ENCODE measurements at places on chromosomes 16 and 17. TPM values are rescaled to one million over a fixed set of nuclear protein-coding genes. Genes with fewer than 3 reads are reported as not detected.

The KRTAP2-3 gene
- total RNA-seq: 1.2 TPM

The TMEM170A gene
- 20.2 TPM for total RNA-seq

The PMP22 gene
- total RNA-seq: 165 TPM

The CSHL1 gene
- not detected for total RNA-seq

The NHLRC4 gene
- 0.99 TPM for total RNA-seq

The CMTM2 gene
- total RNA-seq: 0.52 TPM

The SLC26A11 gene
- total RNA-seq: 36.0 TPM

The STAC2 gene
- total RNA-seq: 0.55 TPM

The FAM83G gene
- 12.1 TPM for total RNA-seq

The HSD17B1 gene
- total RNA-seq: 1.2 TPM

The KRTAP17-1 gene
- total RNA-seq: not detected

The SYT17 gene
- total RNA-seq: 26.3 TPM

The TERB1 gene
- total RNA-seq: not detected

The UTS2R gene
- not detected for total RNA-seq

The SEPTIN1 gene
- total RNA-seq: 2.9 TPM

The SPHK1 gene
- total RNA-seq: 6.3 TPM

The GLIS2 gene
- total RNA-seq: 28.9 TPM

The KRTAP9-8 gene
- total RNA-seq: not detected

The NECAB2 gene
- total RNA-seq: 0.17 TPM

The SLC39A11 gene
- 43.4 TPM for total RNA-seq

The SLC47A1 gene
- total RNA-seq: 5.5 TPM

The FOXL1 gene
- total RNA-seq: 0.99 TPM

- H3K36me3 ChIP-seq: no peaks in the 10 kb centered on the region
- DNase-seq: no peak
- peak overlapping the region; percentile 33 for H3K4me3 ChIP-seq
- peak overlapping the region; percentile 90 for H3K27ac ChIP-seq
- H3K4me1 ChIP-seq: no peaks in the 10 kb centered on the region
Observed at GRCh38 chr17:31318851-31319661, 2.4 kb downstream of the EVI2A start.

- H3K36me3 ChIP-seq: no peaks in the 10 kb centered on the region
- no peak overlapping the region for H3K27ac ChIP-seq
- DNase-seq: no peak
- no peak overlapping the region for H3K4me3 ChIP-seq
- H3K27me3 ChIP-seq: no peaks in the 10 kb centered on the region
Observed at GRCh38 chr16:1465567-1465915, 9.3 kb downstream of the CLCN7 start.

GRCh38 chr17:79670537-79671084 lies 59.8 kb upstream of the RBFOX3 start:
- H3K27ac ChIP-seq: no peak overlapping the region
- H3K4me1 ChIP-seq: no peaks in the 10 kb centered on the region
- DNase-seq: no peak
- H3K27me3 ChIP-seq: no peaks in the 10 kb centered on the region
- H3K36me3 ChIP-seq: no peaks in the 10 kb centered on the region
- no peak overlapping the region for H3K4me3 ChIP-seq

GRCh38 chr16:17387256-17387655 lies 83.5 kb downstream of the XYLT1 start:
- no peaks in the 10 kb centered on the region for H3K27me3 ChIP-seq
- DNase-seq: no peak
- no peaks in the 10 kb centered on the region for H3K36me3 ChIP-seq
- H3K4me1 ChIP-seq: no peaks in the 10 kb centered on the region
- no peak overlapping the region for H3K4me3 ChIP-seq
- no peak overlapping the region for H3K27ac ChIP-seq

- no peaks in the 10 kb centered on the region for H3K4me1 ChIP-seq
- DNase-seq: no peak
- no peaks in the 10 kb centered on the region for H3K27me3 ChIP-seq
- no peak overlapping the region for H3K4me3 ChIP-seq
- no peaks in the 10 kb centered on the region for H3K36me3 ChIP-seq
Observed at GRCh38 chr16:35713762-35714650, 2254.6 kb downstream of the TP53TG3F start.

GRCh38 chr16:85180047-85180826 lies 68.0 kb upstream of the CIBAR2 start:
- no peaks in the 10 kb centered on the region for H3K36me3 ChIP-seq
- H3K4me3 ChIP-seq: no peak overlapping the region
- no peaks in the 10 kb centered on the region for H3K27me3 ChIP-seq
- peaks cover 12% of the 10 kb centered on the region for H3K4me1 ChIP-seq

GRCh38 chr17:44400226-44400847 lies 10.9 kb upstream of the ITGA2B start:
- H3K27ac ChIP-seq: no peak overlapping the region
- DNase-seq: no peak
- no peaks in the 10 kb centered on the region for H3K27me3 ChIP-seq
- H3K4me1 ChIP-seq: no peaks in the 10 kb centered on the region

- no peak overlapping the region for H3K4me3 ChIP-seq
- H3K36me3 ChIP-seq: no peaks in the 10 kb centered on the region
- peaks cover 5% of the 10 kb centered on the region for H3K27me3 ChIP-seq
Observed at GRCh38 chr17:57874434-57875289, 24.8 kb upstream of the MRPS23 start.

GRCh38 chr17:33370401-33370800 lies 77.3 kb upstream of the ASIC2 start:
- H3K4me1 ChIP-seq: no peaks in the 10 kb centered on the region
- DNase-seq: no peak
- no peaks in the 10 kb centered on the region for H3K36me3 ChIP-seq
- H3K27me3 ChIP-seq: peaks cover 6% of the 10 kb centered on the region
- no peak overlapping the region for H3K4me3 ChIP-seq

DNA sequence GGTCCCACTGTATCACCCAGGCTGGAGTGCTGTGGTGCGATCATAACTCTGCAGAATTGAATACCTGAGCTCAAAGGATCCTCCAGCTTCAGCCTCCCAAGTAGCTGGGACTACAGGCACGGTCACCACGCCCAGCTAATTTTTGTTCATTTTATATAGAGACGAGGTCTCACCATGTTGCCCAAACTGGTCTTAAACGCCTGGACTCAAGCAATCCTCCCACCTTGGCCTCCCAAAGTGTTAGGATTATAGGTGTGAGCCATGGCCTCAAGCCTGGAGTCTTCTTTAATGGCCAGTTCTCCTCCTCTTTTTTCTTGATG lies 484 bp downstream of the CD300LB start:
- no peaks in the 10 kb centered on the region for H3K4me1 ChIP-seq
- peak; percentile 10 for DNase-seq
- H3K27me3 ChIP-seq: peaks cover 22% of the 10 kb centered on the region

- H3K27me3 ChIP-seq: no peaks in the 10 kb centered on the region
- no peaks in the 10 kb centered on the region for H3K4me1 ChIP-seq
- H3K4me3 ChIP-seq: no peak overlapping the region
- no peak overlapping the region for H3K27ac ChIP-seq
- peak; percentile 17 for DNase-seq
Observed at GRCh38 chr17:11899537-11899942, 97.7 kb downstream of the ZNF18 start.

DNA sequence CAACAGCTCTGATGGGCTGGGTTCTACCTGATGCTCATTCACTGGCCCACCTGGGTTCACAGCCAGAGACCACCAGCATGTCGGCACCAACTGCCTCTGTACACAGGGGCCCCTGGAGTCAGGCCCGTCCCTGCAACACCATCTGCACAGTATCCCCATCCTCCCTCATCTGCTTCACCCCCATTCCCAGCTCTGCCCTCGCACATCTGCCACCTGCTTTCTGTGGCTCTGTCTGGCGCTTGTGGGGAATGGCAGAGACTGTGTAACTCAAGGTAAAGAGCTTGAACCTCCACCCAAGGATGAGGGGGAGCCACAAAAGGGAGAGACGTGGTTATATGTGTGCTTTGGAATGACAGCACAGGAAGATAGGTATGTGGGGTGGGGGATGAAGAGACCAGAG lies 27.2 kb downstream of the SMPD3 start:
- peak; percentile 19 for DNase-seq
- no peak overlapping the region for H3K4me3 ChIP-seq
- H3K36me3 ChIP-seq: no peaks in the 10 kb centered on the region
- no peaks in the 10 kb centered on the region for H3K27me3 ChIP-seq

- no peak for DNase-seq
- no peak overlapping the region for H3K27ac ChIP-seq
- no peaks in the 10 kb centered on the region for H3K27me3 ChIP-seq
- no peaks in the 10 kb centered on the region for H3K36me3 ChIP-seq
- no peak overlapping the region for H3K4me3 ChIP-seq
- no peaks in the 10 kb centered on the region for H3K4me1 ChIP-seq
Observed at GRCh38 chr17:37475731-37476420, 13.8 kb upstream of the DUSP14 start.

DNA sequence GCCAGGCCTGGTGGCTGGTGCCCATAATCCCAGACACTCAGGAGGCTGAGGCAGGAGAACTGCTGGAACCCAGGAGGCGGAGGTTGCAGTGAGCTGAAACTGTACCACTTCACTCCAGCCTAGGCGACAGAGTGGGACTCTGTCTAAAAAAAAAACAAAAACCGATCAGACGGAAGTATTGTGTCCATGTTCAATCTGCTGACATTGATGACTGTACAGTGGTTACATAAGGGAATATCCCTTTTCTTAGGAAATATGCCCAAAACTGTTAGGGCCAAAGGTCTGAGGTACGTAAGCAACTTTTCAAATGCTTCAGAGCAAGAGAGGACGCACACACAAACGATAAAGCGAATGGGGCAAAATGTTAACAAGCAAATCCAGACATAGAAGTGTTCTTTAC lies 69.8 kb upstream of the DNAH17 start:
- H3K27ac ChIP-seq: peak overlapping the region; percentile 80
- no peak overlapping the region for H3K4me3 ChIP-seq
- H3K36me3 ChIP-seq: no peaks in the 10 kb centered on the region
- H3K4me1 ChIP-seq: peaks cover 28% of the 10 kb centered on the region

GRCh38 chr16:50642349-50642748 lies 38.8 kb downstream of the SNX20 start:
- H3K27me3 ChIP-seq: peaks cover 5% of the 10 kb centered on the region
- DNase-seq: no peak
- H3K4me1 ChIP-seq: no peaks in the 10 kb centered on the region
- H3K27ac ChIP-seq: no peak overlapping the region

- peaks cover 11% of the 10 kb centered on the region for H3K27me3 ChIP-seq
- H3K27ac ChIP-seq: no peak overlapping the region
- DNase-seq: no peak
Observed at GRCh38 chr16:159136-159849, 6.5 kb upstream of the HBM start.

- H3K27me3 ChIP-seq: no peaks in the 10 kb centered on the region
- peak overlapping the region; percentile 61 for H3K4me3 ChIP-seq
- DNase-seq: peak; percentile 86
- H3K27ac ChIP-seq: peak overlapping the region; percentile 88
Observed at GRCh38 chr17:65122836-65123756, 14.1 kb upstream of the RGS9 start.

- H3K27me3 ChIP-seq: no peaks in the 10 kb centered on the region
- peaks cover 38% of the 10 kb centered on the region for H3K36me3 ChIP-seq
- H3K4me3 ChIP-seq: no peak overlapping the region
- DNase-seq: no peak
Observed at GRCh38 chr16:254461-254860, 19.8 kb downstream of the FAM234A start.

GRCh38 chr16:30382111-30382881 lies at the start of gene SEPTIN1:
Gene SEPTIN1 (minus strand): TSS chr16:30382561. CDS start chr16:30382542, 19 bp downstream.
- H3K27me3 ChIP-seq: no peaks in the 10 kb centered on the region
- no peak for DNase-seq
- peak within 1 kb of the TSS; percentile 23 for H3K4me3 ChIP-seq
- peaks cover 2% of the 10 kb centered on the region for H3K4me1 ChIP-seq
- H3K36me3 ChIP-seq: no peaks in the 10 kb centered on the region

DNA sequence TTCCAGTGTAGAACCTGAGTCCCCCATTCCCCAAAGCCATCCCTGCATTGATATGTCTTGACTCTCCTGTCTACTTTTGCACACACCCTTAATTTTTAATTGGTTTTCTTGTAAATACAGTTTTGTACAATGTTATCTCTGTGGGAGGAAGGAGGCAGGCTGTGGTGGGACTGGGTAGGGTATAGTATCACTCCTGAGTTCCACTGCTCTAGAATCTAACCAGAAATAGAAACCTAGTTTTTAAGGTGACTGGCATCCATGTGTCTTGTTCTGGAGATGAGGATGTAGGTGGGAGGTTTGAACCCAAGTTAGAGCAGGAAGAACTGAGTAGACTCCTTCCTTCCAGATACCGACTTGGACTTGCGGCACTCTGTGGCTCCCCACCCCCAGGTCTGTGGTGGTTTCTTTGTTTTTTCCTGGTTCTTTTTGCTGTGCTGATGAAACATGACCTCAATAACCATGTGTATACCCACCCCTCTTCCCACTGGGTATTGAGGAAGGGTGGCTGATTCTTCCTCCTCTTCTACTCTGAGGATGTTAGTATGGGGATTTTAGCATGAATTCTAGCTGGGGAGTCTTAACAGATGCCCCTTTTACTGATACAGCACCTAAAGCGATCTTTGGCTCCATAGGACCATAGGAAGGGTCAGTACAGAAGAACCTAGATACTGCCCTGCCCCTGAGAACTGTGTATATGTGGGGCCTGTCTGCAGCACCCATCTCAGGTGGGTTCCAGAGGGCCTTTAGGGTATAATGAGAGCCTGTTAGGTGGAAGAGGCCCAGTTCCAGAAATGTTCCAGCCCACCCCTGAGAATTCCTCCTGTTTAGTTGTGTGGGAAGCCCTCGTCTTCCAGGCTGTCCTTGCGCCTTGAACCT lies 48.7 kb downstream of the SF3B3 start:
- no peaks in the 10 kb centered on the region for H3K27me3 ChIP-seq
- no peaks in the 10 kb centered on the region for H3K36me3 ChIP-seq
- H3K27ac ChIP-seq: peak overlapping the region; percentile 41
- DNase-seq: no peak

- H3K4me3 ChIP-seq: no peak overlapping the region
- peaks cover 97% of the 10 kb centered on the region for H3K36me3 ChIP-seq
- H3K4me1 ChIP-seq: no peaks in the 10 kb centered on the region
- H3K27me3 ChIP-seq: no peaks in the 10 kb centered on the region
Observed at GRCh38 chr17:4072487-4073157, 70.2 kb downstream of the ZZEF1 start.

GRCh38 chr16:4976611-4977145 lies 18.5 kb downstream of the SEC14L5 start:
- H3K4me1 ChIP-seq: no peaks in the 10 kb centered on the region
- no peak for DNase-seq
- H3K4me3 ChIP-seq: no peak overlapping the region

GRCh38 chr17:82874011-82874835 lies 34.4 kb upstream of the ZNF750 start:
- DNase-seq: peak; percentile 86
- peaks cover 50% of the 10 kb centered on the region for H3K4me1 ChIP-seq
- no peak overlapping the region for H3K4me3 ChIP-seq
- peaks cover 25% of the 10 kb centered on the region for H3K36me3 ChIP-seq

DNA sequence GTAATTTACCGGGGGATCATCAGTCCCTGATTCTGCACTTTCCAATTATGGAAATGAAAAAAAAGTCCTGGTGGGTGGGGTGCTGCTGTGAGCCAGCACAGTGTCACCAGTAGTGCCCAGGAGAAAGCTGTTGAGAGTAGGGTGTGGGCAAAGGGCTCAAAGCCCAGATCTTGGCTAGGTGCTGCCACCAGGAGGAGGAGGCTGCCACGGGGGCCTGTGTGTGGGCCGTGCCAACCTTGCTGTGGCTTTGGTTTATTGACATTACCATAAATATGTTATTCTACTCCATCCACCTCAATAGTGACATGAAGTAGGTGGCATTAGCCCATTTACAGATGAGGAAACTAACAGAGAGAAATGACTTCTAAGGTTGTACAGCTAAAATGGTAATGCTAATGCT lies 6.7 kb upstream of the PRPSAP2 start:
- DNase-seq: no peak
- no peak overlapping the region for H3K27ac ChIP-seq
- no peak overlapping the region for H3K4me3 ChIP-seq
- no peaks in the 10 kb centered on the region for H3K36me3 ChIP-seq

All from left lung (tissue), 14 donors.